ENCODE measurements at places on chromosomes 1 and 21.
A peak's percentile ranks its signal among the peaks of the same experiment; 100 is the strongest.

DNA sequence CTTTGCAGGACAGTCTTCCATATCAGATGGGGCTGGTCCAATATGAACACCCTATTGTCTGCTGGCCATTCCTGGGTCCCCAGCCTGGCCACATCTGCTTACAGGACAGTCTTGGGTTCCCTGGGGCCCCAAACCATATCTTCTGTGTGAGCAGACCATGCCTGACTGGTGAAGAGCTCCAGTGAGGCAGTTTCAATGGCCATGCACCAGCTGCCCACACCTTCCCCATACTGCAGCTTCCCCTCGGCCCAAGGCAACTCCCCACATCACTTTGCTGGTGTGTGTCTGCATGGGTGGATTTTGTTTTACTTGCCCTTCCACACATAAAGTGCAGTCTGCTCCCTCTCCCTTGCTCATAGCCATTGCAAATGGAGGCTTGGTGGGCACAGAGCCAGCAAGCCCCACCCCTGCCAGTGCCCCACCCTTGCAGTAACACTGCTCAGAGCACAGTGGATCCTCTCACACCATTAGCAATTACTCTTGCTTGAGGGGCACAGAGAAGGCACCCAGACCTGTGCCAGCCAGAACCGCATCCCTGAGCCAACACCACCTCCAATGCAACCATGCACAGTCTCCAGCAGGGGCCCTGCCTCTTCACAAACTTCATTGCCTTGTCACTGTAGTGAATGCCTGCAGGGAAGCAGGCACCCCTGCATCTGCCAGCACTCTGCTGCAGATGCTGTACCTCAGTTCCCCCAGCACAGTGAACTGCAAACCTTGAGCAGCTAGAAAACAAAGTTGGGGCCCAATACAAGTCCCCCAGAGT, 474.5 kb upstream of the BEND5 start:
- DNase-seq: no peak

DNA sequence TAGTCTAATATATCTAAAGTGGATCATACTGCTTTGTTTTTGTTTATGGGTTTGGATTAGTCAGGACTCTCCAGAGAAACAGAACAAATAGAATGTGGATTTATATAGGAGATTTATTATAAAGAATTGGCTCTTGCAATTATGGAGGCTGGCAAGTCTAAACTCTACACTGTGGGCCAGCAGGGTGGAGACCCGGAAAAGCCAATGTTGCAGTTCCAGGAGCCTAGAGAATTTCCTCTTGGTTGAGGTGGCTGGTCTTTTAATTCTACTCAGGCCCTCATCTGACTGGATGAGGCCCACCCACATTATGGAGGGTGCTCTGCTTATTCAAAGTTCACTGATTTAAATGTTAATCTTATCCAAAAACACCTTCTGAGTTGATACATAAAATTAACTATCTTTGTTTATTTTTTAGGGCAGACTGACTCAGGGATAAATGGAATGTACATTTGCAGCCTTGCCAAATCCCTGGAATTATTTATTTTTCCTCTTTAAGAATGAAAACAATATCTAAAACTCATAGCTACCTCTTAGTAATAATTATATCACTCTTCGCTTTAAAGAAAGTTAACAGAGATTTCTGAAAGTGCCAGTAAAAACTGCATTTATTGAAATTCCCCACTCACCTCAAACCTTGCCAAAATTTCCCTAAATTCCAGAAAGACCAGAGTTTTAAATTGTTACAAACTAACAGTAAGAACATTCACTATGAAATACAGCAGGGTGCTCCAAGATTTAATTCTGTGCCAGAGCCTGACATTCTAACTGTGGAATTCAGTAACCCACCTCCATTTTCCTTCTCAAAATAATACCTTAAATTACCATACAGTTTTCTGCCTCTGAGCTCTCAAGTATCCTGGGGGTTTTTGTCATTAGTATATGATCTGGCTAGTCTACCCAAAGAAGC, 36.6 kb upstream of the SSX2IP start:
- DNase-seq: no peak

DNA sequence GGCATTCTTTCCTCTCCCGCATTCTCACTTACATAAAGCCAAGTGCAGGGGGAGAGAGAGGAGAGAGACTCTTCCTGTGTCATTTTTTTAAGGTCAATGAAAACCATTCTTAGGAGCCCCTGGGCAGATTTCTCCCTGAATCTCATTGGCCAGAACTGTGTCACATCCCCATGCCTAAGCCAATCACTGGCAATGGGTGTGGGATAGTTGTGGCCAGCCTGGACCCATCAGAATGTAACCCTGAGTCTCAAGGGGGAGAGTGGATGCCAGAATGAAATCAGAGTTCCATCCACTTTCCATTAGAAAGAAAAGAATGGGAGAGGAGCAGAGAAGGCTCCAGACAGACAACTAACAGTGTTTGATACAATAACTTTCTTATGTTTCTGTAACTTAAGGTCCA, 31.2 kb upstream of the COQ8A start:
- DNase-seq: no peak

DNA sequence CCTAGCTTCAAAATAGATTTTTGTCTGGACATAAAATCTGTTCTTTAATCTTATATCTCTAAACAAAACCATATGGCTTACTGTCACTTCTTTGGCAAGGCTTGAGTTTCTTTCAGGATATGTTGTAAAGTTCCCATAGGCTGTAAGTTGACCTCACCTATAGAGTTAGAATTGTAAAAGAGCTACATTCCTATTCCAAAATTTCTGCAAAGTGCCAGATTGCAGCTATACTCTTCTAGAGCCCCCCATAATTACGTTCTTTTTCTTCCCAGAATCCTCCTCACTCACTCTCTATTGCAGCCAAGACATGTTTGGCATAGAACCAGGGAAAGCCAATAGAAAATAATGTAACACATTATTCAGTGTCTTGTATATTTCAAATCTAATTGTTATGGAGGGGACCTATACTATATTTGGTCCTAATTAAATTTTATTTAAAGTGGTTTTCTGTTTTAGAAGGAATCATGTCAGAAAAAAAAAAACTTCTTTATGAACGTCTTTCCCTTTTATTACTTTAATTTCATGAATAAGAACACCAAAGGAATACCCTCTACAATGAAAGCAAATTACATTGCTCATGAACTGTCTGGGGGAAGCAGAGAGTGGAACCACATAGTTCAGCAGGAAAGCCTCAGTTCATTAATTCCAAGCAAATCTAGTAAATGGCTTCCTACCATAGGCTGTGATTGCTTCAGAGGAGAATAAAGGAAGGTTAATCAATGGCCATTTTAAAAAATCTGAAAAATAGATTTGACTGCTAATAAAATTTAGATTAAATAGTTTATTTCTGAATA, 22.3 kb downstream of the CTTNBP2NL start:
- no peak for DNase-seq

- DNase-seq: peak; percentile 86
Measured at GRCh38 chr1:164296172-164296571, 262.8 kb upstream of the PBX1 start.

DNA sequence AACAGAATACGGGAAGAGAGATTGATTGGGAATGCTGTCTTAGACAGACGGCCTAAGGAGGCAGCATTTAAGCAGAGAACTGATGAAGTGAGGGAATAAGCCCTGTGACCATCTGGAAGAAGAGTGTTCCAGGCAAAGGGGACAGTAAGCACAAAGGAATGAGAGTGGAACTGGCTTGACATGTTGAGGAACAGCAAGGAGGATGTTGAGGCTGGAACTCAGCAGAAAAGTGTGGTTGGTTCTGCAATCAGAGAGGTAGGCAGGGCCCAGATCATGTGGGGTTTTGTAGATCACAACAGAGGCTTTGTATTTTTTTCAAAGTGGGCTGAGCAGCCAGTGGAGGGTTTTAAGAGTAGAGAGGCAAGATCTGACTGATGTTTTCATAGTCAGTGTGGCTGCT, 157.4 kb downstream of the DNM3 start:
- no peak for DNase-seq
